ENCODE measurements at places on chromosomes 2 and 18. TPM values are rescaled to one million over a fixed set of nuclear protein-coding genes. Genes with fewer than 3 reads are reported as not detected.

The KLHL14 gene
- total RNA-seq, result 0.75 TPM

The INHBB gene
- 0.41 TPM for total RNA-seq

The SLC30A3 gene
- 0.60 TPM for total RNA-seq

The EVX2 gene
- total RNA-seq, result not detected

The GYPC gene
- total RNA-seq, result 28.9 TPM

The CXCR1 gene
- total RNA-seq, result 0.14 TPM

The IKZF2 gene
- total RNA-seq, result 1.8 TPM

All from transverse colon (tissue), 4 donors.